ENCODE measurements at places on chromosomes 2 and 18.

DNA sequence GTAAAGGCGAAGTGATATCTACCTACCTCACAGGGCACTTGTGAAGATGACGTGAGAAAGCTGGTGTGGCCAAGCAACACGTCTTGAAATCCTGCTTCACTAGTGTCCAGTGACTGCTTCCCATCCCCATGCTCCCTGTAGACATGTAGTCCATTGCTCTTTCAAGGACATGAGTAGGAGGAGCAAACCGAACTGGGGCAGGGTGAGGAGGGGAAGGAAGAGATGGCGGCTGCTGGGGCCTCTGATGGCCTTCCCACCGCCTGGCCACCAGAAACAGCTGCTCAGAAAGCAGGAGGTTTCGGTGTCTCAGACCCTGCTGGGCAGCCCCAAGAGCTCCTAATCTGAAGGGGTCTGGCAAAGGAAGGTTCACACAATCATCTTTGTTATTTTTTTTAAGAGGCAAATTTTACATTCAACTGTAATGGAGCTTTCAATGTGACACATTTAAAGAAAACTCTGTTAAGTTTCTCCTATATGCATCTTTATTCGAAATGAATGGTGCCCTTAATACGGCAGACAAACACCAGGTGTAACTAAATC, 14.7 kb downstream of the CPLX4 start:
- DNase-seq, result no peak

GRCh38 chr18:67682516-67682915, 166.0 kb upstream of the DSEL start:
- DNase-seq, result no peak

DNA sequence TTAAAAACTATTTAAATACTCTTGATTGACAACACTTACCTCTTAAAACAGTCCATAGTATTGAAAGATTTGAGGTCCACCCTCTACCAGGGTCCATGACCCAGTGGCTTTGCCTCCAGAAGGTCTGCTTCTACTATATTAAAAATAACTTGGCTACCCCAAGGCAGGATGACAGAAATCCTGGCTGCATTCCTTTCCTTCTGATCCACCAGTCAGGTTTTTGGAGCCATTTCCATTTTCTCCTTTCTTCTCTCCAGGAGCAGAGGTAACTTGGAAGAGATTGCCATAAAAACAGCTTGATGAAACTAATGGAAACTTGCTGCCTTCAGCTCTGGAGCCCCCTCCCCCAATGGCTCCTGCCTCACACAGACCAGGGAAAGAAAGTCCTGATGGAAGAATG, 2.6 kb upstream of the FAM171B start:
- no peak for DNase-seq

DNA sequence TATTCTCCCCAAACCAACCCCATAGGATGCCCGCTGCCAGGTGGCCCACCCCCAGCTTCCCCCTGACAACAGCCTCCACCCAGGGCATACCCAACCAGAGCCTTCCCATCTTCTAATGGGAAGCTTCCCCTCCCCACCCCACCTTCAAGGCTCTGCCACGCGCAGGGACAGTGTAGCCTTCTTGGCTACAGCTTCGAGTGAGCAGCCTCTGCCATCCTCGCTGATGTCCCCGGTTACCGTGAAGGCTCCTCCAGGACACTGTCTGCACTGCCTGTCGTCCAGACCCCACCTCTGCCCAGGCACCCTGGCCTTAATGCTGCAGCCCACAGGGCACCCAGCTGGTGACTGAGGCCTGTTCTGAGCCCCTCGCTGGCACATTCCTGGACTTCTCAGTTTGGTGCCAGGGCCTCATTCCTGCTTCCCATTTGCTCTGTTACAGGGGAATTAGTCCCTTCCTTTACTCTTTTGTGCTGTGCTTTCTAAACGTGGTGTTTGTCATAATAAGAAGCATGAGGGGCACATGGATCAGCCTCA, 13.0 kb upstream of the ADNP2 start:
- no peak for DNase-seq

- no peak for DNase-seq
These were observed 302.7 kb upstream of the SMIM21 start for GRCh38 chr18:75730249-75730648.

DNA sequence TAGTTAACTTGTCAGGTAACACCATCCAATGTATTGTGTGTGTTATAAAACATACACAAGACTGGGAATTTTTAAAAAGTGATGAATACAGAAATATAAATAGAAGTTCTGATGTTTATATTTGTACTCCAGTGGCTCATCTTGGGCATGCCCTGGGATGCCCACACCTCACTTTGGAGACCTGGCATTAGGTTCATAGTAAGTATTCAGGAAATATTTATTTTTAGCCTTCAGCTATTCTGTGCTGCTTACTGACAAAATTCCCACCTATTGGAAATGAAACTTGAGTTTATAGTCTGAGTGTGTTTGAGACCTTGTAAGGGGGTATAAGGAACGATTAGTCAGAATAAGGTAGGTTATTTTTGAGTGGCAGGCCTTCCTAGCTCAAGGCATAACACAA, 67.5 kb downstream of the MYO1B start:
- DNase-seq, result no peak

DNA sequence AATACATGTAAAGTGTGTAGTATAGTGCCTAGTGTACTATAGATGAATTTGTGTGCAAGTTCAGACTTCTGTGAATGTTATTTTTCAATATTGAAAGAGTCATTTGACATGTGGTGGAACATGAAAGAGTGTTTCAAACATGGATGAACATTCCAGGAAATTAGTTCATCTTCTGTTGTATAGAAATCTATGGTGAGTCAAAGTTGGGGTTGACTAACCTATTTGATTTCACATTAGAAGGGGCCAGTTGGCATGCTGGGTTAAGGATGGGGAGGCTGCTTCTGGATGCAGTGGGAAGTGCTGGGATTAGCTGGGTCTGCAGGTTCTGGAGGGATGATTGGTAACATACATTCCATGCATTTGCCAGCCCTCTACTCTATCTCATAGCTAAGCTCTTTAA, 50.6 kb downstream of the LYPD6B start:
- no peak for DNase-seq

- no peak for DNase-seq
These were observed 123.5 kb upstream of the EML6 start for GRCh38 chr2:54599914-54600313.

DNA sequence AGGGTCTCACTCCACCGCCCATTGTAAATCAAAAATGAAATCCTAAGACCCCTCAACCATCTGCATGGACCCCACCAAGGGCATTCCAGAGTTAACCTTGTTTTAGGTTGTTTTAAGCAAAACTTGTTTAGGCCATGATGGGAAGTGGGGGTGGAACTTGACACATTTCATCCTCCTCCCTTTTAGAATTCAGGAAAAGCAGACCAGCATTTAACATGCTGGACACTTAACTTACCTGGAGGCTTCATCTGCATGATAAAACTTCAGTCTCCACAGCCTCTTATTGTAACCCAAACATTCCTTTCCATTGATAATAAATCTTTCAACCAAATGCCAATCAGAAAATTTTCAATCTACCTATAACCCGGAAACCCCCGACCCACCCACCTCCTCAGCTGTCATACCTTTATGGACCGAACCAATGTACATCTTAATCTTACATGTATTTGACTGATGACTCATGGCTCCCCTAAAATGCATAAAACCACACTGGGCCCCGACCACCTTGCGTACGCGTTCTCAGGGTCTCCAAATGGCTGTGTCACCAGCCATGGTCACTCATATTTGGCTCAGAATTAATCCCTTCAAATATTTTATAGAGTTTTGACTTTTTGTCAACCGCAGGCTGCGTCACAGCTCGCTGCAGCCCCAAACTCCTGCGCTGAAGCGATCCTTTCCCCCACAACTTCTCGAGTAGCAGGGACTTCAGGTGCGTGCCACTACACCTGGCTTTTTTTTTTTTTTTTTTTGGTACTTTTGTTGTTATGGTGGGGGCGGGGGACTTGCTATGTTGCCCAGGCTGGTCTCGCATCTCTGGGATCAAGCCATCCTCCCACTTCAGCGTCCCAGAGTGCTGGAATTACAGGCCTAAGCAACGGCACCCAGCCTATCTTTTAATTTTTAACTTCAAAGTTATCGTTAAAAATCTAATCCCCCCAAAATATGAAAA, 917 bp downstream of the MPPE1 start:
- no peak for DNase-seq

GRCh38 chr18:74541703-74542555, 7.6 kb downstream of the CNDP1 start:
- DNase-seq, result no peak

GRCh38 chr2:158094487-158095092, 7.1 kb upstream of the UPP2 start:
- DNase-seq, result no peak

- no peak for DNase-seq
These were observed 19.0 kb downstream of the ADAM23 start for GRCh38 chr2:206462240-206462854.

- no peak for DNase-seq
These were observed 111.8 kb upstream of the STON1 start for GRCh38 chr2:48417856-48418838.

- no peak for DNase-seq
These were observed 5.8 kb upstream of the MARCHF7 start for GRCh38 chr2:159706385-159706980.

GRCh38 chr2:145344076-145344724, 824.3 kb upstream of the ZEB2 start:
- DNase-seq, result no peak

DNA sequence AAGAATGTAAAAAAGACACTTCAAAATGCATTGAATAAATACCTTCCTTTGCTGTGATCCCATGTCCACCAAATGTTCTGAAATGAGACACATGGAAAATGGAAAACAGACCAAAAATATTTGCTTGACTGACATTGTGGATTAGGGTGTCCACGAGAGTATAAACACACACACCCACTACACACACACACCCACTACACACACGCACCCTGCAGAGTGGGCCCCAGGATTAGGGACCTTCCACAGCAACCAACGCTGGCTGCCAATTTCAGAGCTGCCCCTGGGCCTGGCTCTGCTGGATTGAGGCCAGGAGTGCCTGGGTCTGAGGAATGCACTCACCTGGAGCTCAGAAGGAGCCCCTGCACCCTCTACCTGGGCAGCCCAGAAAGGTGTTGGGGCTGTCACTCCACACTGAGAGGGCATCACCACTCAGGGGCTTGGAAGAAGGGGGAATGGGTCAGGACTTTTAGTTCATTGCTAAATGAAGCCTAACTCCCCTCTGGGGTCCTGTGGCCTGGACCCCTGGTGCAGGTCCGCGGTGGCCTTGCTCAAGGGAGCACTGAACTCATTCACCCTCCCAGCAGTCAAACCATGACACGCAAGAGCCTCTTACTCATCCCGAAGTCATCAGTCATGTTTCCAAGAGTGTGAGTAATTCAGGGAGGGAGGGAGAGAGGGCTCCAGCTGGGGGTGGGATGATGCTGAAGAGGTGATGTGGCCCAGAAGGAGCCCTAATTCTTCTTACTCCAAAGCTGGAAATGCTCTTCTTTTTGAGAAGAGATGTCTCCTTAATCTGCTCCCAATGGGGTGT, 50.2 kb upstream of the PLB1 start:
- DNase-seq, result no peak

DNA sequence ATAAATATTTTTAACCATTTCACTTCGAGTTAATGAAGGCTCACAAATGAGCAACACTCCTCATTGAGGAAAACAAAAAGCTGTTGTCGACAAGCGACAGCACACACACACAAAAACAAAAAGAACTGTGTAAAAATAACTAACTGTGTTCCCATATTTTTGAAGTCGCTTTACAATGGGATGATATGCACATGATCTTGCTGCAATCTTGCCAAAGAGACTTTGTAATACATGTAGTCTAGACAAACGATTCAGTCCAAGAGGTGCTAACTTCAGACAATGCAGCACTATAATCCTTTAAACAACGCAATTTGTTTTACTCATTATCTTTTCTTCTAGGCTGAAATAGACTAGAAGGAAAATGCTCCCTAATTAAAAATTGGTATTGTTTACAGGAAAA, 7.2 kb upstream of the USP34 start:
- DNase-seq, result no peak

- peak; percentile 72 for DNase-seq
These were observed 257.7 kb upstream of the CHAC2 start for GRCh38 chr2:53509831-53510388.

GRCh38 chr2:195563857-195564512, 93.0 kb upstream of the SLC39A10 start:
- DNase-seq, result no peak

GRCh38 chr18:45517181-45517741, 98.0 kb upstream of the SLC14A2 start:
- DNase-seq, result no peak

- DNase-seq, result no peak
These were observed 360.8 kb downstream of the DCC start for GRCh38 chr18:52700816-52701215.

- DNase-seq, result no peak
These were observed 5.7 kb upstream of the GCFC2 start for GRCh38 chr2:75716406-75716805.

DNA sequence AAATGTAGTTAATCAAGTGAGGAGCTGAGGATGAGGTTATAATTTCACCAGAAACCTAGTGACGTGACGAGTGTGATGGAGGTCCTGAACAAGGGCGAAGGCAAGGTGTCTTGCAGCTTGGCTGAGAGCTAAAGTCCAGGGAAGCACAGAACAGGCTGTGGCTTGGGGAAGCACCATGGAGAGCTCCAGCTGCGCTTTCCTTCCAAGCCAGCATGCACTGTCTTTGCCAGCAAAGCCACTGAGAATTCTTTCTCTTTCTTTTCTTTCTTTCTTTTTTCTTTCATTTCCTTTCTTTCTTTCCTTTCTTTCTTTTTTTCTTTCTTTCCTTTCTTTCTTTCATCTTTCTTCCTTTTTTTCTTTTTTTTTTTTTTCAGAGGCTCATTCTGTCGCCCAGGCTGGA, 239.3 kb downstream of the FBXO15 start:
- no peak for DNase-seq

DNA sequence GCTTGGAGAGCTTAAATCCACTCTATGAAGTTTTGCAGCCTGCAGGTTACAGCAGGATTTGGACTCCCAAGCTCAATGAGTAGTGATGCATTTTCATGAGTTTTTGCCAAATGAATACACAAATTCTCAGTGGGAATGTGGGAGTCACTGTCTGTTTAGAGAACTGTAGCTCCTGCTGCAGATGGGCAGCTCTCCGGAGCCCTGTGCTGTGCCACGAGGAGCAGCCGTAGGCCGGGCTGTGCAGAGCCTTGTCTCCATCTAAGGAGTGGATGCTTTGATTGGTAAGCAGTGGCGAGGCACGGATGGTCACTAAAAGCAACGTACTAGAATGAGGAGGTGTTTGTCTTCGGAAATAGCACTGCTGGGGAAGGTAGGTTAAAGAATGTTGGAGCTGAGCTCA, 96.0 kb upstream of the NFATC1 start:
- no peak for DNase-seq

Data from NCI-H187 treated with DMSO at 0.1 percent for 48 hours (cell line).